ENCODE measurements at places on chromosomes 12 and 14. TPM values are rescaled to one million over a fixed set of nuclear protein-coding genes. Genes with fewer than 3 reads are reported as not detected.

Gene PIWIL1
- total RNA-seq = not detected

GRCh38 chr12:116821291-116821690, 60.0 kb downstream of the HRK start:
- no peak overlapping the region for H3K27ac ChIP-seq
- no peak for DNase-seq
- no peak overlapping the region for H3K4me3 ChIP-seq
- no peaks in the 10 kb centered on the region for H3K27me3 ChIP-seq

Gene SLC8A3
- 0.55 TPM for total RNA-seq

Gene MFAP5
- not detected for total RNA-seq

Gene IL22
- 5.4 TPM for total RNA-seq

GRCh38 chr12:116406529-116406928, 129.0 kb upstream of the MED13L start:
- no peak overlapping the region for H3K4me3 ChIP-seq
- no peak for DNase-seq
- H3K4me1 ChIP-seq = no peaks in the 10 kb centered on the region
- H3K27me3 ChIP-seq = no peaks in the 10 kb centered on the region

DNA sequence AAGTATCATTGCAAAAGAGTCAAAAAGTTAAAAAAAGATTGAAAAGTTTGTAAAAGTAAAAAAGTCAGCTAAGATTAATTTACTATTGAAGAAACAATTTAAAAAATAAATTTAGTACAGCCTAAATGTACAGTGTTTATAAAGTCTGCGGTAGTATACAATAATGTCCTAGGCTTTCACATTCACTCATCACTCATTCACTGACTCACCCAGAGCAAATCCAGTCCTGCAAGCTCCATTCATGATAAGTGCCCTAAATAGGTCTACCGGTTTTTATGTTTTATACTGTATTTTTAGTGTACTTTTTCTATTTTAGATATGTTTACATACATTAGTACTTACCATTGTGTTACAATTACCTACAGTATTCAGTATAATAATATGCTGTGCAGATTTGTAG, 43.9 kb upstream of the ABCC9 start:
- no peak overlapping the region for H3K4me3 ChIP-seq
- peaks cover 22% of the 10 kb centered on the region for H3K27me3 ChIP-seq
- H3K27ac ChIP-seq = no peak overlapping the region

Gene C14orf132
- total RNA-seq = 3.4 TPM

Gene TAS2R8
- not detected for total RNA-seq

- H3K4me3 ChIP-seq = no peak overlapping the region
- H3K4me1 ChIP-seq = no peaks in the 10 kb centered on the region
- peaks cover 8% of the 10 kb centered on the region for H3K36me3 ChIP-seq
Observed at GRCh38 chr14:32134448-32135097, 57.5 kb downstream of the ARHGAP5 start.

Gene C1QL4
- total RNA-seq = 0.12 TPM

DNA sequence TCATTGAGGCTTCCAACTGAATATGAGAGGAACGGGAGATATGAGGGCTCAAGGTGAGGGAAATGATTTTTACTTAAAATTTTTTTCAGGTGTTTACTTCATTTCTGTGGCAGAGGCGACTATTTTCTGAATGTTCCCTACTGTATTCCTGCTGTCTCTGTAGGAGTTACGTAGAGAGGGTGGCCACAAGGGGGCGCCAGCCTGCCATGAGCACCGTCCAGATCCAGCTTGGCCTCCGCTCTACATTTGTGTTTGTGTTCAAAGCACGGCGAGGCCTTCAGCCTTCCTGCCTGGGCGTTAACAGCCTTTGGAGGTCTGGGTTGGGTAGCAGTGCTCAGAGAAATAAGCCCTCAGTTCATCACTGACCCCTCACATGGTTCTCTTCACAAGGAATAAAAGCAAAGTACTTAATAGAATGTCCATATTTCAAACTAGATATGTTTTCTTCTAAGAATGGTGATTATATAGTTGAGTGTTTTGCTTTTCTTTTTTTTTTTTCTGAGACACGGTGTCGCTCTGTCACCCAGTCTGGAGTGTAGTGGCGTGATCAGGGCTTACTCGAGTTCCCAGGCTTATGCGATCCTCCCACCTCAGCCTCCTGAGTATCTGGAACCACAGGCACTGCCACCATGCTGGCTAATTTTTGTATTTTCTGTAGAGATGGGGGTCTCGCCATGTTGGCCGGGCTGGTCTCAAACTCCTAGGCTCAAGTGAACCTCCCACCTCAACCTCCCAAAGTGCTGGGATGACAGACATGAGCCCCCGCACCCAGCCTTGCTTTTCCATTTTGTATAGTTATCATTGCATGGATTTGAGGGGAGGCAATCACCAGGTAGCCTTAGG, 22.3 kb downstream of the CKB start:
- H3K4me3 ChIP-seq = no peak overlapping the region
- H3K27me3 ChIP-seq = no peaks in the 10 kb centered on the region
- peak overlapping the region; percentile 27 for H3K27ac ChIP-seq

DNA sequence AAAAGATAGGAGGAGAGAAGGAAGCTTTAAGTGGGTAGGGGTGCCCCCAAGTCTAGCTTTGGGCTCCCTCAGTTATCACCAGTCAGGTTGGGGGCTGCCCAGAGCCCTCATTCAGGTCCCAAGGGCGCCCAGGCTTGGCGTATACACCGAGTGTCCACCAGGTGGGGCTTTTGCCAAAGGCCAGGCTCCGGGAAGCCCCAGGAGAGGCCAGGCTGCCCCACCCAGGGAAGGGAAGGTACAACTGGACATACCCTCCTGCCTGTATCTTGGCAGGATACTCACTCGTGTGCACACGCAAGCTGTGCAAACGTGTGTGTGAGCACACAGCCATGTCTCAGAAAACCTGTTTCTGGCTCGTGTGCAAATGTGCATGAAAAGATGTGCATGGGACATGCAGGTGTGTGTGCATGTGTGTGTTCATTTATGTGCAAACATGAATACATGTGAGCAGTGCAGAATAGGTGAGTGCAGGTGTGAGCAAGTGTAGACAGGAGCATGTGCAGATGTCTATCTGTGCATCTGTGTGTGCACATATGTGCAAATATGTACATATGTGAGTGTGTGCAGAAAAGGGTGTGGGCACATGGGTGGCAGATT, 103.9 kb upstream of the MYL2 start:
- DNase-seq = peak; percentile 60
- no peak overlapping the region for H3K27ac ChIP-seq
- H3K4me1 ChIP-seq = peaks cover 4% of the 10 kb centered on the region
- H3K4me3 ChIP-seq = no peak overlapping the region

DNA sequence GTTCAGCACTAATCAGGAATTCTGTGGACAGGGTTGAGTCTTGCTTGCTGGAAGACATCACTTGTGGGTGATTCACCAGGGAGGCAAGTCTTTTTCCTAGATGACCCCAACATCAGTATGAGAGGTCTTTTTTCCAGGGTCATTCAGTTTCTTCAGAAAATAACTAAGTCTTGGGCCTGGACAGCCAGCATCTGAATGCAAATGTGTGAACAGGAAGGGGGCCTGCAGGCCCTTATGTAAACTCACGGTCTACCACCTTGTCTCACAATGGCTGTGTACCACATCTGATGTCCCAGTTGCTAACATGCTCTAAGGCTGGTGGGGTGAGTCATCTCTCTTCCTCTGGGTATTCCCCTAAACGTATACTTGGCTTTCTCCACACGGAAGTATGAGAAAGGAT, 79.2 kb downstream of the HECTD4 start:
- peak; percentile 64 for DNase-seq
- no peaks in the 10 kb centered on the region for H3K27me3 ChIP-seq
- peaks cover 11% of the 10 kb centered on the region for H3K4me1 ChIP-seq

DNA sequence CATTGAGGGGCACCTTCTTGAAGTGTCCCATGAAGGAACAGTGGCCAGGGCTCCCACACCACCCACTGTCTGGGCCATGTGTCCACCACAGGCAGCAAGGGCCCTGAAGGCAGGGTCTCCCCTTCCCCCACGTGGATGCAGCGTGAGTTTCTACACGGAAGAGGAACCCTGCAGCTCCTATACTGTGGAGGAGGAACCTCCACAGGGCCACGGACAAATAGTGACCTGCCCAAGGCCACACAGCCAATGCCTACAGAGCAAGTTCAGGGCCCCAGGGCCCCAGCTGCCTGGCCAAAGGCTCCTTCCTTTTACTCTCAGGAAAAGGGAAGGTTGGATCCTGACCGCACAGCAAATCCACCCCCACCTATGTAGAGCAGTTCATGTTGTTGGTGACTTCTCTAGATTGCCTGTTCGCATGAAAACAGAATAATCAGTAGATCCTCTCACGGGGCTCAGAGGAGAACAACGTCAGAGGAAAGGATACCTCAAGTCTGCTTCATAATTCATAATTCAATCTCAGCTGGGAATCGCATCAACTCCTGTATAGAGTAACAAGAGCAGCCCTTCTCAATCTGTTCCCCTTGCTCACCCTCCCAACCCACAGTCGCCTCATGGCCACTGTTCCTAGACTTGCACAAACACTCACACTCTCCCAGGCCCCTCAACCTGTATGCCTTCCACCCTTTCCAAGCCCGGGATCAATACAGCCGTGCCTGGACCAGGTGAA, 11.1 kb upstream of the KRT73 start:
- H3K36me3 ChIP-seq = no peaks in the 10 kb centered on the region
- peak overlapping the region; percentile 56 for H3K27ac ChIP-seq
- no peak for DNase-seq

DNA sequence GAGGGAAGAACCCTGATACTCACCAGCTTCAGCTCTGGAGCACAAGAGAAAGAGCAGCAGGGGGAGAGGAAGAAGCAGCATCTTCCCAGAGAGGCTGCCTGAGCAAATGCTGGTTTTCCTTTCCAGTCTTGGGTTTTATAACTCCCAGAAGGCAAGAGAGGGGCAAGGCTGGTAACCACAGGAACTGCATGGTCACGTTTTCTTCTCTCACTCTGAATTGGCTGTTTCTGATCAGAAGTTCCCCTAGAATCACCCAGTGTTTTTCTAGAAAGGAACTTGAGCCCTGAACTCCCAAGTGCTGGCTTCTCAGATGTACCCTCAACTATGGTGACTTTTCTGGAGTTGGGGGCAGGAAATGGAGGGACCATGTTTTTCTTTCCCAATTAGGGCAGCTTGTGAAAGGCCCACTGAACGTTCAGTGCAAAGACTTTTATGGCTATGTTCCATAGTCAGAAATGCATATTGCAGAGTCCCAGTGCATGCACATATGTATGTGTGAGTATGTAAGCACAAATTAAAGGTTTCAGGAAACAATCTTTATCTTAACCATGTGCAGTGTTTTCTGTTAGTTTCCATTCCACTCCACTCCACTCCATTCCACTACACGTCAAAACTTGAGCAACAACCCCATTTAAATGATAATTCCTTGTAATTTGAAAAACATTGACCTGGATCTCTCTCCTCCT, at the start of gene CMA1:
TSS of gene CMA1 (minus strand) at position 111 of the 686 bp plus-strand sequence. CDS start at position 81, 30 bp downstream.
- peaks cover 12% of the 10 kb centered on the region for H3K4me1 ChIP-seq
- peaks cover 15% of the 10 kb centered on the region for H3K27me3 ChIP-seq
- no peak for DNase-seq
- no peaks in the 10 kb centered on the region for H3K36me3 ChIP-seq

Gene PROX2
- 0.23 TPM for total RNA-seq

Gene EPYC
- total RNA-seq = not detected

Gene IRAK3
- total RNA-seq = 1.2 TPM

DNA sequence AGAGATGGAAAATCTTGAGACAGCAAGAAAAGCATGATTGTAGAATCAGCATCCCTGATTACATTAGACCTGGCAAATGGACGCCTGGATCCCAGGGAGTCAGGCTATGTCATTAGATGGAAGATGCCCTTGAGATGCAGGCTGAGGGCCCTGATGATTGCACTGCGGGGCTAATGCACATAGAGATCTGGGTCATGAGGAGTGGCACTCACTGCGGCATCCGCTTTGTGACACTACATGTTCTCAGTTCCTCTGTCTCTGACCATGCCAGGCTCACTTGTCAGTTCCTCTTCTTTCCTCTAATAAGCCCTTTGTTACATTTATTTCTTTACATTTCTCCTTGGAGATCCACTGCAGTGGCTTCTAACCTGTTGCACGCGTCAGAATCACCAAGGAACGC, 70.1 kb upstream of the GPATCH2L start:
- no peak overlapping the region for H3K27ac ChIP-seq
- no peaks in the 10 kb centered on the region for H3K36me3 ChIP-seq
- H3K27me3 ChIP-seq = no peaks in the 10 kb centered on the region
- H3K4me3 ChIP-seq = no peak overlapping the region

DNA sequence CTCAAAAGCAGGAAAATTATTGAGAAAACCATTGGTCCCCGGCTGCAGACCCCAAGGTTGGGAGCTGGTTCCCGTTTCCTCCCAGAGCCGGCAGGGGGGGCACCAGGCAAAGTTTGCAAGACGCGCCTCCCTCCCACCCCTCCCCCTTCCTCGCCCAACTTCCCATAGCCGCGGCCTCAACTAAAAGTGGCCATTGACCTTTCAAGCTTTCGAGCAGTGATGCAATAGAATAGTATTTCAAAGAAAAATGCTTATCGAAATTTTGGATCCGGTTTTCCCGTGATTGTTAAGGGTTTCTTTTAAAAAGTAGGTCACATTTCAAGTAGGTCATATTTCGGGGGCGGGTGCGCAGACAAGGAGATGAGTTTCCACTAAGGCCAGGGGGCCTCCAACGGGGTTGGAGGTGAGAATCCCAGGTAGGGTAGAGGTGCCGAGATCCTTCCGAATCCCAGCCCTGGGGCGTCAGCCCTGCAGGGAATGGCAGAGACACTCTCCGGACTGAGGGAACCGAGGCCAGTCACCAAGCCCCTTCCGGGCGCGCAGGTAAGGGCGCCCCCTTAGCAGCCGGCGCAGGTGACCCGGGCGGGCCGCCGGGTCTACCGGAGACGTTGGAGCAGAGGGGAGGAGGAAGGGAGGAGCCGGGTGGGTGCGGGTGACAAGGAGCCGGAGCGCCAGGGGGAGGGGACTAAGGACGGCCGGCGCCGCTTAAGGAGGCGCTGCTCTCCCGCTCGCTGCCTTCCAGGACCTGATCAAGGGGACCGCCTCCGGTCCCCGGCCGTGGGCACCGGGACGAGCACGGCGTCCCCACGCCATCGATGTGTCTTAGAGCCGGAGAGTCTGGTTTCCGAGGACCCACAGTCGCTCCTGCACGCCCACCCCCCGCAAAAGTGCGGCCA, 2.6 kb upstream of the SOCS2 start:
- H3K27me3 ChIP-seq = peaks cover 31% of the 10 kb centered on the region
- peak overlapping the region; percentile 98 for H3K4me3 ChIP-seq
- H3K36me3 ChIP-seq = peaks cover 11% of the 10 kb centered on the region
- peak; percentile 81 for DNase-seq

- H3K4me3 ChIP-seq = no peak overlapping the region
- no peaks in the 10 kb centered on the region for H3K36me3 ChIP-seq
- no peak overlapping the region for H3K27ac ChIP-seq
- H3K27me3 ChIP-seq = no peaks in the 10 kb centered on the region
Observed at GRCh38 chr14:66109426-66109825, 376.7 kb upstream of the CCDC196 start.

GRCh38 chr14:75714991-75715390, 53.9 kb downstream of the TTLL5 start:
- DNase-seq = no peak
- H3K4me1 ChIP-seq = no peaks in the 10 kb centered on the region
- no peaks in the 10 kb centered on the region for H3K36me3 ChIP-seq
- H3K27me3 ChIP-seq = no peaks in the 10 kb centered on the region

GRCh38 chr14:62592877-62593276, 452.4 kb downstream of the KCNH5 start:
- H3K27ac ChIP-seq = no peak overlapping the region
- H3K4me3 ChIP-seq = no peak overlapping the region
- no peaks in the 10 kb centered on the region for H3K27me3 ChIP-seq
- H3K36me3 ChIP-seq = no peaks in the 10 kb centered on the region
- no peaks in the 10 kb centered on the region for H3K4me1 ChIP-seq

All from activated T-cell treated with anti-CD3 and anti-CD28 coated beads, Interleukin-2, amount 50 U/mL, for 72 hours (primary cell).